ENCODE measurements at places on chromosomes 13 and 19.

GRCh38 chr13:93235258-93236015, 8.8 kb downstream of the GPC6 start:
- DNase-seq, result no peak

GRCh38 chr19:54905803-54906511, at the start of gene NCR1:
NCR1 (plus strand) TSS chr19:54906148; CDS start chr19:54906188, 40 bp downstream.
- peak; percentile 4 for DNase-seq

DNA sequence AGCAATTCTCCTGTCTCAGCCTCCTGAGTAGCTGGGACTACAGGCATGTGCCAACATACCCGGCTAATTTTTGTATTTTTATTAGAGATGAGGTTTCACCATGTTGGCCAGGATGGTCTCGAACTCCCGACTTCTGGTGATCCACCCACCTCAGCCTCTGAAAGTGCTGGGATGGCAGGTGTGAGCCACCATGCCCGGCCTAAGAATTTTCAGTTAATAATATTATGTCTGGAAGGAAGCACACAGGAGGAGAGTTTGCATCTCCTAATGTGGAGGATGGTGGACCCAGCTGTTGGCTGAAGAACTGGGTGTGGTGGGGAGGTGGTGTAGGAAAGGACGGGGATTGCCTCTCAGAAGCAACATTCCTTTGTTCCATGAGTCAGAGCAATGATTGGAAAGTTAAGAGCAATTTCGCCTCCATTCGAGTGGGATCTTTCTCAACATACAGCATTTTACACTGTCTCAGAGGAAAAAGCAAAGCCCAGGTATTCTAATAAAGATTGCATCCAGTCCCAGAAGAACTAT, 11.9 kb downstream of the PDCD2L start:
- no peak for DNase-seq

DNA sequence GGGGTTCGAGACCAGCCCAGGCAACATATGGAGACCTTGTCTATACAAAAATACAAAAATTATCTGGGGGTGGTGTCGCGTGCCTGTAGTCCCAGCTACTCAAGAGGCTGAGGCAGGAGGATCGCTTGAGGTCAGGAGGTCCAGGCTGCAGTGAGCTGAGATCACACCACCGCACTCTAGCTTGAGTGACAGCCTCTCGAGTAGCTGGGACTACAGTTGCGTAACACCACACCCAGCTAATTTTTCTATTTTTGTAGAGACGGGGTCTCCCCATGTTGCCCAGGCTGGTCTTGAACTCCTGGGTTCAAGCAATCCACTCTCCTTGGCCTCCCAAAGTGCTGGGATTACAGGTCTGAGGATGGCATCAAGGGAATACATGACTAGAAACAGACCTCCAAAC, 30.8 kb upstream of the MUC16 start:
- DNase-seq, result no peak

- DNase-seq, result no peak
Measured at GRCh38 chr19:38452430-38453366, 19.2 kb downstream of the RYR1 start.

DNA sequence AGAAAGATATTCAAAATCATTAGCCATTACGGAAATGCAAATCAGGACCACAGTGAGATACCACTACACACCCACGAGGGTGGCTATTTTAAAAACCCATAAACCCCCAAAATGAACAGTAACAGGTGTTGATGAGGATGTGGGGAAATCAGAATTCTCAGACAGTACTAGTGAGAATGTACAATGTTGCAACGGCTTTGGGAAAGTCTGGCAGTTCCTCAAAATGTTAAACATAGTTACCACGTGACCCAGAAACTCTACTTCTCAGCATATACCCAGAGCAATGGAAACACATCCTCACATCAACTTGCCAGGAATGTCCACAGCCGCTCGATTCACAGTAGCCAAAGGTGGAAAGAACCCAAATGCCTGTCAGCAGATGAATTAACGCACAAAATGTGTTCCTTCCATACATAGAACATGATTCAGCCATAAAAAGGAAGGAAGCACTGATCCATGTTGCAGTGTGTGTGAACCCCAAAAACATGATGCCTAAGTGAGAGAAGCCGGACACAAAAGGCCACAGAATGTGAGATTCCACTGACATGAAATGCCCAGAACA, 7.0 kb downstream of the PLVAP start:
- DNase-seq, result no peak

Data from T-helper 2 cell (primary cell).